ENCODE measurements at places on chromosomes 12 and 14.
A peak's percentile ranks its signal among the peaks of the same experiment; 100 is the strongest.

GRCh38 chr12:55642267-55642666 lies 5.6 kb downstream of the OR10P1 start:
- no peaks in the 10 kb centered on the region for H3K36me3 ChIP-seq
- DNase-seq: no peak
- no peak overlapping the region for H3K4me3 ChIP-seq
- no peak overlapping the region for H3K27ac ChIP-seq
- peaks cover 5% of the 10 kb centered on the region for H3K27me3 ChIP-seq

DNA sequence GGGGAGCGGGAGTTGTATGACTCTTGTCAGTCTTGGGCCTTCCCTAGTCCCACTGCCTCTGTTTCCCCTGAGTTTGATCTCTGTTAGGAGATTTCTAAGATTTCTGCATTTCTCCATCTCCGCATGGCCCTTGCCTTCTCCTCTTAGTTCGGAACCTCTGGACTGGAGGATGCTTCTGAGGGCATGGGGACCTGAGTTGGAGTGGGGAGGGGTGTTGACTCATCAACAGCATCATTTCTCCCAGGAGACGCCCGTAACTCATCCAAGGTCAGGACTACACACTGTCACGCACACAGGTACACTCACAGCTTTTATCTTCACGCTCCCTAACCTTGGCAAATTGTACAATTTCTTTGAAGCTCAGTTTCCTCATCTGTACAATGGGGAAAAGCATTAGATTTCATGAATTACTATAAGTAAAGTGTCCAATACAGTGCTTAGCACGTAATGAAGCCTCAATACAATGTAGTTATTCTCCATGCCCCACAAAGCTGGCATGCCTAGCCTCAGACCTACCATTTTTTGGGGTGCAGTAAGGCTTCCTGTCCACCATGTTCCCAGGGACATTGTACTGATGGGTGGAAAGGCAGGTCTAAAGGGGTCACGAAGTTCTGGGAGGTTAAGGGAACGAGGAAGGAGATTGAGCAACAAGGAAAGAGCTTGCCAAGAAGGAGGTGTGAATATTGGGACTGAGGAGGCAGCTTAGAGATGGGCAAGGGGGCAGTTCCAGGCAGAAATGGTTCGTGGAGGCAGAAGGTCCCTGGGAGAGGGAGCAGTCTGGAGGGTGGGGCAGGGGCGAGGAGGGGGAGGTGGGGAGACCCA lies 600 bp upstream of the LAG3 start:
- H3K27me3 ChIP-seq: no peaks in the 10 kb centered on the region
- H3K36me3 ChIP-seq: no peaks in the 10 kb centered on the region
- H3K4me3 ChIP-seq: no peak overlapping the region
- DNase-seq: no peak
- peaks cover 76% of the 10 kb centered on the region for H3K4me1 ChIP-seq

DNA sequence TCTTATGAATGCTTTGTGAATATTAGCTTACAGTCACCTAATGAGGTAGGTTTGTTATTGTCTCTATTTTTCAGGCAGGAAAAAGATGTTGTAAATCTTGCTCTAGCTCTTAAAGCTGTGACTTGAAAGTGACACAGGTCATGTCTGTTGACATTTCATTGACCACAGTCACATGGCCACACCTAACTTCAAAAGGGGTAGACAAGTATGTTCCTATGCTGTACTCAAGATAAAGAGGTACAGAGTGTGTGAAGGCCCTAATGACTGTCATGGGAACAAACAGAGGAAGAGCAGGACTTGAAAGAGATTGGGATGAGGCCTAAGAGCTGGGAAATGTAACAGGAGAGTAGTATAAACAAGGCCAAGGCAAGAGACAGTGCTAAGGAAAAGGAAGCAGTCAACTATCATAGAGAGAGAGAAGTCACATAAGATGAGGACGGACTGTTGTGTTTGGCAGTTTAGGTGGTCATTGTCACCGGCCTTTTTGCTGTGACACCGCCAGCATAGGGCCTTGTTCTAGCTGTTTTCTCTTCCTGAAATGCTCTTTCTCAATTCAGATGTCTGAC lies 181.0 kb downstream of the CFAP54 start:
- DNase-seq: peak; percentile 44
- H3K4me1 ChIP-seq: peaks cover 12% of the 10 kb centered on the region
- no peak overlapping the region for H3K4me3 ChIP-seq
- H3K27ac ChIP-seq: no peak overlapping the region
- H3K36me3 ChIP-seq: no peaks in the 10 kb centered on the region
- no peaks in the 10 kb centered on the region for H3K27me3 ChIP-seq

DNA sequence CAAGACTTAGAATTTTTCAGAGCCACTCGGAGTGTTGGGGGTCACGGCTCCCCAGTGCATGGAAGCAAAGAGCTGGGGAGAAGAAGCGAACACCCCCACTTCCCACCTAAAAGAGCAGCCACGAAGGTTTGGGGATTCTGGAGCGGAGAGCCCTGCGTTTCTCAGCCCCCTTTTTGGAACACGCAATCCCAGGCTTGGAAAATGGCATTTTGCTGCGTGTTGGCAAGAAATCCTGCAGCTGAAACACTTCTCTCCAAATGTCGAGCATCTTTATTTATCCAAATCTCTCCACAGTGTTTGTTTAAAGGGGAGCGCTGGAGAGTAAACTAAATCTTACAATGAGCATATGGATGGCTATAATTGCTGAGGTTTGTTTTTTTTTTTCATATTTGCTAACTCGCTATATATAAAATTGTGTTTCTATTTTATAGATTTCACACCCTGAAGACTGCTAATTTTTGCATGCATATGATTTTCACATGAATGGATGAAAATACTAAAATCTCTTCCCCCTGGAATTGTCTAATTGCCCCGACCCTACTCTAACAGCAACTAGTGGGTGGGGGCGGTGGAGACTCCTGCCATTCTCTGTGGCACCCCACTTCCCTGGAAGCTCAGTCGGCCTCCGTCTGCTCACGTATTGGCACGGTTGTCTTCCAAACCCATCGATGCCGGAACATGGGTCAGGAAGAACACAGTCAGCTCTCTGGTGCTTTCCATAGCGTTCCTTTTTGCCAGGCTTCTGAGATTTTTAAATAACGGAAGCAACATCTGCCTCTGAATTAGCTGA lies 120.5 kb downstream of the GCH1 start:
- H3K4me1 ChIP-seq: peaks cover 7% of the 10 kb centered on the region
- H3K27me3 ChIP-seq: no peaks in the 10 kb centered on the region
- DNase-seq: no peak
- H3K4me3 ChIP-seq: no peak overlapping the region

DNA sequence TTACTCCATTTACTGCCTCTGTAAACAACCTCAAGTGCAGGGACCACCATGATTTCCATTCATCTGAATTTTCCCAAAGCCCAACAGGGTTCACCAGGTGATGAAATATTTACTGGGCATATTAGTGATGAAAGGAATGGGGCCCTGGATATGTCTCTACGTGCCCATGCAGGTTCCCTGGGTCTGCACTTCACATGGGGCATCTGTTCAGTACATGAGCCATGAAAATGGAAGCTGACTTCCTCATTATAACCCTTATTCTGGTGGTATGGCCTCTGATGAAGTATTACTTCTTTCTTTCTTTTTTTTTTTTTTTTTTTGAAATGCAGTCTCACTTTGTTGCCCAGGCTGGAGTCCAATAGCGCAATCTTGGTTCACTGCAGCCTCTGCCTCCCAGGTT lies 26.5 kb upstream of the CORO1C start:
- H3K4me3 ChIP-seq: no peak overlapping the region
- no peaks in the 10 kb centered on the region for H3K27me3 ChIP-seq
- H3K27ac ChIP-seq: no peak overlapping the region
- peaks cover 19% of the 10 kb centered on the region for H3K4me1 ChIP-seq

DNA sequence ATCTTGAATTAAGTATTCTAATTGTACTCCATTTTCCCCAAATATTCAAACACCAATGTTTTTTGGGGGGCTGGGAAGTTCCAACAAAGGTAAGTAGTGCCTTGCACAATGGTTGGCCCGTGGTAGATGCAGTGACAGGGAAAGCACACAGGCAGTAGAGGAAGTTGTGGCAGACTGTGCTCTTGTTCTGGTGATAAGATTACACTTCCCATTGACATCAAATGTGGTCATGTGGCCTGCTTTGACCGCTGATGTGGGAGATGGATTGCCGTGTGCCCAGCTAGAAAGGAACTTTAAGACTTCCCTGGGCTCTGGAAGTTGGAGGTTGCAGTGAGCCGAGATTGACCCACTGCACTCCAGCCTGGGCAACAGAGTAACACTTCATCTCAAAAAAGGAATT lies 223.8 kb downstream of the VRK1 start:
- no peak overlapping the region for H3K4me3 ChIP-seq
- H3K4me1 ChIP-seq: no peaks in the 10 kb centered on the region
- DNase-seq: no peak
- H3K27ac ChIP-seq: no peak overlapping the region
- no peaks in the 10 kb centered on the region for H3K36me3 ChIP-seq
- H3K27me3 ChIP-seq: peaks cover 30% of the 10 kb centered on the region

DNA sequence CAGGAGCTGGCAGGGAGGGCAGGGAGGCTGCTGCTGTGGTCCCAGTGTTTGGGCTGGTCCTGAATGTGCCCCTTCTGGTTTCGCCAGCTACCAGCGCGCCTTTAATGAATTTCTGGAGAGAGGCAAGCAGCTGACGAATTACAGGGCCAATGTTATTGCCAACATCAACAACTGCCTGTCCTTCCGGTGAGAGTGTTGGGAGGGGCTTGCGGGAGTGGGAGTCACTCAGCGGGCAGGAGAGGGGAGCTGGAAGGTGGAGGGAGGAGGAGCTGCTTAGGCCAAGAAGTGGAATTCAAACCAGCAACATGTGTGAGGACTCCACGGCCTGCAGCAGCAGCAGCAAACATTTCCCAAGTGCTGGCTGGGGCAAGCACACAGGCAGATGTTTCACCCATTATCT lies 7.7 kb downstream of the TNFAIP2 start:
- H3K4me3 ChIP-seq: no peak overlapping the region
- no peaks in the 10 kb centered on the region for H3K36me3 ChIP-seq
- H3K4me1 ChIP-seq: peaks cover 39% of the 10 kb centered on the region
- H3K27ac ChIP-seq: no peak overlapping the region
- no peak for DNase-seq

GRCh38 chr12:87509237-87509820 lies 519.9 kb downstream of the C12orf50 start:
- H3K4me3 ChIP-seq: no peak overlapping the region
- no peak overlapping the region for H3K27ac ChIP-seq
- no peaks in the 10 kb centered on the region for H3K27me3 ChIP-seq
- no peak for DNase-seq
- H3K36me3 ChIP-seq: no peaks in the 10 kb centered on the region
- no peaks in the 10 kb centered on the region for H3K4me1 ChIP-seq

- H3K36me3 ChIP-seq: no peaks in the 10 kb centered on the region
- H3K4me1 ChIP-seq: no peaks in the 10 kb centered on the region
- no peak overlapping the region for H3K27ac ChIP-seq
- DNase-seq: no peak
- H3K27me3 ChIP-seq: no peaks in the 10 kb centered on the region
Measured at GRCh38 chr12:118193477-118193876, 57.6 kb downstream of the PEBP1 start.

- no peak overlapping the region for H3K27ac ChIP-seq
- no peaks in the 10 kb centered on the region for H3K36me3 ChIP-seq
- DNase-seq: no peak
- H3K4me3 ChIP-seq: no peak overlapping the region
Measured at GRCh38 chr12:1470051-1470450, 124.3 kb downstream of the FBXL14 start.

DNA sequence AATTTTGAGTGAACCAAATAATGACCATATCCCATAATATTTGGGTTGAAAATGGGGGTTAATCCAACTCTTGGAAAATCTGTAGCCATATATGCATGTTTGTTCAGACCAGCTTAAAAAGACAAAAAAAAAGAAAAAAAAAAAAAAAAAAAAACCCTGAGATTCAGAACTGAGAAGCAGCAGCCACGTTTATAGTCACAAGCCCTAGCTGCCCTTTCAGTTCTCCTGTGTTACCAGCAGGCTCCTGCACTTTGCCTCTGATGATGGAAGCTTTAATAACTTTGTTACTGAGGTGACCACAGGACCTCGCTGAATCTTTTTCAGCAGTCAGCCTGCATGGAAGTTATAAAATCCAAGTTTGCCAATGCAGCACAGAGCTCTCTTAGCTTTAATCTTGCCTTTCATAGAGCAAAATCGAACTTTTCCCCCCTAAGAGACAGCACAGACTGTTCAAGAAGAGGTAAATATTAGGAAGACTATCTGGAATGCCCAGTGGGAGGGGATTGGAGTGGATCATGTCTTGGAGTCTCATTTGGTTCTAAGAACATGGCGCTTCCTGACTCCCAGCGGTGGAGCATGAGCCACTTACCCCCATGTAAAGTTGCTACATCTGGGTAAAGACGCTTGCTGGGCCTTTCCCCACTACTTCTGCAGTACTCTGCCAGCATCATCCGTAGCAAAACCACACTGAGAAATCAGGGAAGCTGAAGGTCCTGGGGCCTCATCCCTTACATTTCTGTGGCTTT lies 20.6 kb downstream of the GNG2 start:
- no peak overlapping the region for H3K4me3 ChIP-seq
- no peak for DNase-seq
- H3K36me3 ChIP-seq: no peaks in the 10 kb centered on the region
- H3K27me3 ChIP-seq: 0 out of 3 replicates have a peak, but pooled peaks cover 6% of the 10 kb centered on the region

DNA sequence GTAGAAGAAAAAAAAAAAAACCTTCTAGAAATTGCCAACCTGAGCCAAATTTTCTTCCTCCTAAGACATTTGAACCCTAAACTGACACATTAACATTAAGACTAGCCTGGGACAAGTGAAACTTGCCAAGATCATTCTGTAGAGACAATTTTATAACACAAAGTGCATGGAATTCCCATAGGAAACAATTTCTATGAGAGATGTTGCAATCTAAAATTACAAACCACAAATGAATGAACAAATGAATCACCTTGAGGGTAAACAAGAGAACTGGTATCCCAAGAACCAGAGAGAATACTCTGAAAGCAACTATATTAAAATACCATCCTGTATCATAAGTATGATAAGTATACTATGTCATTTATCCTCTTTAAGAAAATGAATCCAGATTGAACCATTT lies 165.3 kb downstream of the DICER1 start:
- H3K36me3 ChIP-seq: no peaks in the 10 kb centered on the region
- H3K27me3 ChIP-seq: 0 out of 2 replicates have a peak, but pooled peaks cover 1% of the 10 kb centered on the region
- DNase-seq: no peak
- H3K4me1 ChIP-seq: no peaks in the 10 kb centered on the region

DNA sequence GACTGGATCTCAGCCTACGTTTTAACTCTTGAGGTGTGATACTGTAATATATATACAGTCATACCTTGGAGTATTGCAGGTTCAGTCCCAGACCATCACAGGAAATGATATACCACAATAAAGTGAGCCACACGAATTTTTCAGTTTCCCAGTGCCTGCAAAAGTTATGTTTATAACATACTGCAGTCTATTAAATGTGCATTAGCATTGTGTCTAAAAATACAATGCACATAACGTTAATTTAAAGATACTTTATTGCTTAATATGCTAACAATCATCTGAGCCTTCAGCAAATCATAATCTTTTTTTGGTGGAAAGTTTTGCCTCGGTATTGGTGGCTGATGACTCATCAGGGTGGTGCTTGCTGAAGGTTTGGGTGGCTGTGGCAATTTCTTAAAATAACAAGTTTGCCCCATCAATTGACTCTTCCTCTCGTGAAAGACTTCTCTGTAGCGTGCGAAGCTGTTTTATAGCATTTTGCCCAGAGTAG lies 18.9 kb downstream of the PYROXD1 start:
- no peak overlapping the region for H3K4me3 ChIP-seq
- DNase-seq: no peak
- peaks cover 1% of the 10 kb centered on the region for H3K36me3 ChIP-seq
- no peak overlapping the region for H3K27ac ChIP-seq

Measured in HepG2 (cell line).